ENCODE measurements at places on chromosomes 5 and 9.

DNA sequence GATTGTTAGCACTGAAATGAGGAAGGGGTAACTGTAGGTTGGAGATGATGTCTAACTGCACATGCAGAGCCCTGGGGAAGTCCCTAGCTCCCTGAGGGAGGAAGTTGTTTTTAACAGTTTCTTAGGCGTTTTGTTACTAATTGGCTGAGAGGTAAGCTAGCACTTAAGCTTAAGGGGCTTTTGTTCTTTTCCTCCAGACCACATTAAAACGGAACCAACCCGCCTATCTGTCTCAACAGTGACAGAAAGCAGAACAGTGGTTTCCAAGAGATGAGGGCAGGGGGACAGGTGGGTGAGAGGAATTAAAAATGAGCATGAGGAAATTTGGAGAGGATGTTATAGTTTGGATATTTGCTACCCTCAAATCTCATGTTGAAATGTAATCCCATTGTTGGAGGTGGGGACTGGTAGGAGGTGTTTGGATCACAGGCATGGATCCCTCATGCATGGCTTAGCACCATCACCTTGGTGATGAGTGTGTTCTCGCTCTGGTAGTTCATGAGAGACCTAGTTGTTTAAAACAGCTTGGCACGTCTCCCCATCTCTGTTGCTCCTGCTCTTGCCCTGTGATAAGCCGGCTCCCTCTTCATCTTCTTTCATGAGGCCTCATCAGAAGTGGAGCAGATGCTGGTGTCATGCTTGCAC lies 38.9 kb downstream of the LYRM7 start:
- no peak for DNase-seq

GRCh38 chr9:95494022-95494415 lies 22.8 kb downstream of the PTCH1 start:
- peak; percentile 89 for DNase-seq

- DNase-seq = no peak
These were observed 21.5 kb upstream of the SUSD3 start for GRCh38 chr9:93036887-93037475.

DNA sequence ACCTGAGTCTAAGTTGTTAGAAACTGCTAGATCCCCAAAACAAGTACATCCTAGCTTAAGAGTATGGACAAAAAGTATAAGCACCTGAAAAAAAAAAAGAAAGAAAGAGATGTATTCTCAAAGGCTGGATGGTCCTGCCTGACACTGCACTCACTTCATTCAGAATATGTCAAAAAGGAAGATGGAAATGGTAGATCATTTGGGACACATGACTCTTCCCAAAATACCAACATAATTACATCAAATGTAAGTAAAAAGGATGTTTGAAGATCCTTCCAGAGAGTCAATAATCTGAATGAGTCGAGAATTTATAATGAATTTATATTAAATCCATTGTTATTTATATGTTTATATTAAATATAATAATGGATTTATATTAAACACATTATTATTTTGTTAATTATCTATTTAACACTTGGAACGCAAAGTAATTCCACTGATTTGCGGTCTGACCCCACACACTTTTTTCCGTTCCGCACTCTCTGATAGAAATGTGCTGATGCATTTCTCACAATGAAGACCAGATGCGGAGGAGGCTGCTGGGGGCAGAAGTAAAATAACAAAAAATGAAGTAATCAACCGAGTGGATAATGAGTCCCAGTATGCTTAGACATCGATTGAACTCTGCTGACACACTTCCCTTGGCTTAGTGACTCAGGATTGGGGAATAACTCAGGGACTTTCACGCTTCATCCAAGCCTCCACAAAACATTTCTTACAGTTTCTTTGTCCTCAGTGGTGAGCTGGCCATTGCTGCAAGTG lies 201.2 kb downstream of the ADAMTS12 start:
- no peak for DNase-seq

DNA sequence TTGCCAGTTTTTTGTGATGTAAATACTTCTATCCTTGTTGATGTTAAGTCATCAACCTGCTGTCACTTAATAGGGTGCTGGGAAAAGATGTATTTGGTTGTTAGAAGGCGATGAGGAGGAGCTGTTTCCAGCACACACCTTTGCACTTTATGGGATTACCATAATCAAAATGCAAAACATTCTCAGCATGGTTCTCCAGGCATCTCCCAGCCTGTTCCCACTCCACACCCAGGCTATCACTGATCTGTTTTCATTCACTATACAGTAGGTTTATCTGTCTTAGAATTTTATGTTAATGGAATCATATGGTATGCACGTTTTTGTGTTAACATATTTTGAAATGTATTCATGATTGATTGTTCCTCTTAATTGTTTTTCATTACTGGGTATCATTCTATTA lies 35.9 kb downstream of the PCSK5 start:
- DNase-seq = no peak
